ENCODE measurements at places on chromosomes 3 and 15.

- DNase-seq, result no peak
These were observed 673.2 kb upstream of the BCHE start for GRCh38 chr3:166510382-166510781.

- DNase-seq, result no peak
These were observed 41.8 kb downstream of the CRYGS start for GRCh38 chr3:186502138-186502948.

DNA sequence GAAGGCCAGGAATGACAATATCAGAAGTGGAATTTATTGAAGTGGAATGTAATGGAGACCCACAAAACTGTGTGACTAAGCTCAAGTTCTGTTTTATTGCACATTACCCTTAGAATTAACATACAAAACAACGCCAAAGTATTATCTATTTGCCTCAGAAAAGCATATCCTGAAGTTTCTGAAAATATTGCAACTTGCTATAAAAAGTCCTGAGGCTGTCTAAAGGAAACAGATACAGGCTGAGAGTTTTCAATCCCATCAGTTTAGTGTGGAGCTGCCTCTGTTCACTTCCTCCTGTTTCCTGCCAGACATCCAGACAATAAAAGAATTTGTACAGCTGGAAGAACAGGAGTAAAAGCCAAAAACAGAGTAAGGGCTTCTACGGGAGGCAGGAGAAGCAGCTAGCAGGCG lies 108.8 kb downstream of the FBN1 start:
- DNase-seq, result no peak

DNA sequence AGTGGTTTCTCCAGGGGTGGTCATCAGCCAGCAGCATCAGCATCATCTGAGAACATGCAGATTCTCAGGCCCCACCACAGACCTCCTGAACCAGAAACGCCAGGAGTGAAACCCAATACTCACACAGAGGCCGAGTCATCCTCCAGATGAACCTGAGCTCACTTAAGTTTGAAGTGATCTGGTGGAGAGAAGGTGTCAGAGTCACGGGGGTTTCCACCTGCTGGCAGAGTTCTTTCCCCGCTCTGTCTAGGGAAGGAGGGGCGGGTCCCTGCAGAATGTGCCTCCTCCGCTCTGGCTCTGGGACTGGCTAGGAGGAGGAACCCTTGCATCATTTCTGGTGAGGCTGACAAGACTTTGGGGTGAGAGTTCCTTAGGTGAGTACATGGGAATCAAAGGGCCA lies 13.3 kb upstream of the KIF23 start:
- DNase-seq, result no peak

DNA sequence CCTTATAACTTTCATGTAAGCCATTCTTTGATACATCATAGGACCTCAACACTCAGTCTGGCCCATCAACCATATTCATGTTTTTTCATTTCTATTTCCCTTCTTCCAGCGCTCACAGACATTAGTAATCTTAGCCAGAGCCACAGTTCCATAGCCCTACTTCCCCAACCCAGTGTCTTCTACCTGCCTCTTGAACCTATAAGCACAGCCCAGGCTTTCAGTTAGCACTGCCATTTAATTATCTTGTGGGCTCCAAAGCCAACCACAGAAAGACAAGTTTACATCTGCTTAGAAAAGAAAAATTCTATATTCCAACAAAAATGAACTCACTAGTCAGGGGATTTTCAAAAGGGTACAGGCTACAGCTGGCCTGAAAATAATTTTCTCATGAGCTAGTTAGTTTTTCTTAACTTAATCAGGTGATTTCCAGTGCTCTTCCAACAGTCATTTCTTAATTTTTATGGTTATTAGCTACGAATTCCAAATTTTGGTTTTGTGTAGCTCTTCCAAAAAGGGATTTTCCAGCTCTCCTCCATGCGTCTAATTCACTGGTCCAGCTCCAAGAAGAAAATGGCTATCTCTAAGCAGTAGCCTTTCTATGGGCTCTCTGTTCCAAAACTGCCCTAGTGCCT lies 13.7 kb downstream of the CD200 start:
- DNase-seq, result no peak

DNA sequence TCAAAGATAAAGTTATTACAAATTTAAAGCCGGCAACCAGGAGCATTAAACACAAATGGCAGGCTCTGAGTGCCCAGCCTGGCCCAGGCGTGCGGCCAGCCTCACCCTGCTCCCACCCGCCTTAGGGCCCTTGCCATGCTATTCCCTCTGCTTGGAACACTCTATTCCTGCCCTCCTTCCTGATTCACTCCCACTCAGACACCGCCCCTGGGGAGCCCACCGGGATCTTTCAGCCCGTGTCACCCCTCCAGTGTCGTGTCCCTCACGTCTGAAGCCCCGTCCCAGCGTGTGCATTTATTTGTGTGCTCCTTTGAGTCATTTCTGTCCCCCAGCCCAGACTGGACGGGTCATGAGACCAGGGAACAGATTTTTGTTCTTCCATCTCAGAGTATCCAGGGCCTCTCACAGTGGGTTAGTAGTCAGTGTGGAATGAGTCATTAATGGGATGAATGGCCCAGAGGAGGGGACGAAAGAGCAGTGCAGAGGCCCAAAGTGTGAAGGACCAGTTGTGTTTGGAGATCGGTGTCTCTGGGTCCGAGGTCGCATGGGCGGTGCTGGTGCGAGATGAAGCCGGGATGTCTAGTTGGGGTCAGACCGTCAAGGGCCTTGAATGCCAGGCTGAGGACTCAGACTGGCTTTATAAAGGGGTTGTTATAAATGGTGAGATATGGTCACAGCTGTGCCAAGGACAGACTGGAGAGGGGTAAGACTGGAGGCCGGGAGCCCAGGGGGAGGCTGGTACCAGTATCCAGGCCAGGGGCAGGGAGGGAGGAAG lies 58.9 kb upstream of the SLC6A6 start:
- no peak for DNase-seq

DNA sequence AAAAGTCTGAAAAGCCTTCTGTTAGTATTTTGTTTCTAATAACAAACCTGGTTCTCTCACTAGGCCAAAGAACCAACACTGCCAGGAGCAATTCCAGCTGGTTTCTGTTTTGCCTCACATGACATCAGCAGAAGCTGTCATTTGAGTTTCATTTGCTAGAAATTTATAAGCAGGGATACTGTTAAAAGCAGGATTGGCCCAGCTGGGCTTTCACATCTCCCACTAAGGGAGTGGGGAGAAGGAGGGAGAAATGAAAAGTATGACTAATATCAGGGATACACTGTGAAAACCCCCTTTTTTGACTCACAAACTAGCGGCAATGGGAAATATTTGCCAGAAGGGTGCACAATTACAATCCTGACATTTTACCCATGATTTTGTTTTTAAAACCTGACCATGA lies 5.3 kb downstream of the CCDC80 start:
- peak; percentile 65 for DNase-seq

DNA sequence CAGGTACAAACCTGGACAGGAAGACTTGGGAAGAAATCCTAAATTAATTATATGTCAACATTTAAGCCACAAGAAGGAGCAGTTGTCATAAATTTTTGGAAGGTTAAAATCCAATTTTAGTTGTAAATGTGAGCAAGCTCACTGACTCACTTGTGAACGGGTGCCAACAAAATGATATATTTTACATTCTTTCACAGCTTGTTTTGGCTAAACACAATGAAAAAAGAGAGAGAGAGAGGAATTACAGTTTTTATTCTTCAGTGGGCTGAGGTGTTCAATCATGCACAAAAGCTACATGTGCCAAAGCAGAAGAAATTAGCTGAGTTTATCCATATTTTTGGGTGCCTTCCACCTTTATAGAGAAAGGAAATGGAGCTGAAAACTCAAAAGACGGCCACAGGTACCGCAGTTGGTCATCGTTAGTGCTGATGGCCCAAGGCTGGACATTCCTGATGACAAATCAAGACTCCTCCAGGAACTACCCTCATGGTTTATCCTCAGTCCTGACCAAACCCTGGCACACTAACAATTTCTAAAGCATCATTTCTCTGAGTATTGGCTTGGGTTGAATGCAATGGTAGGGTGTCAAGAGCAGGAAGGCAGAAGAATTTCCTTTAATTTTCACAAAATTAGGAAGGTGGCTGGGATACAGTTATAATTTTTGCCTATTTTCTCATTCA lies 37.6 kb upstream of the WNT5A start:
- peak; percentile 80 for DNase-seq

- DNase-seq, result peak; percentile 44
These were observed 18.3 kb upstream of the NTRK3 start for GRCh38 chr15:88274553-88275460.

- DNase-seq, result no peak
These were observed 76.7 kb upstream of the LPP start for GRCh38 chr3:188077160-188077799.

- DNase-seq, result no peak
These were observed 65.2 kb downstream of the TLE3 start for GRCh38 chr15:70032509-70032908.

- no peak for DNase-seq
These were observed 116.0 kb upstream of the MRPS22 start for GRCh38 chr3:139227827-139228226.

DNA sequence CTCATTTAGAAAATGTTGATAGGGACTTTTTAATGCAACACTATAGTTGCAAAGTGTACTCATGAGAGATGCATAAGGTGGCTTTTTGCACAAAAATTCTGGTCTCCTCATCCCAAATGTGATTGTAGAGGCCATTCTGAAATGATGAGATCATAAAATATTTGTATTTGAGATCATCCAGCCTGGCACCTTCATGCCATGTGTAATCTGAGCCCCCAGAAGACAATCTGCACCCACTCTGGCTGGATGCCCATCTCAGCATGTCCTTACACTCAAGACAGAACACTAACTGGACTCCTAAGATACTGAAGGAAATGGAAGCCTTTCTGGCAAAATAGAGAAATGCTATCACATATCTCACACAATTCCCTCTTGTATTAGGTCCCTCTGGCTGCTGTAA lies 49.2 kb downstream of the SLC7A14 start:
- DNase-seq, result no peak

DNA sequence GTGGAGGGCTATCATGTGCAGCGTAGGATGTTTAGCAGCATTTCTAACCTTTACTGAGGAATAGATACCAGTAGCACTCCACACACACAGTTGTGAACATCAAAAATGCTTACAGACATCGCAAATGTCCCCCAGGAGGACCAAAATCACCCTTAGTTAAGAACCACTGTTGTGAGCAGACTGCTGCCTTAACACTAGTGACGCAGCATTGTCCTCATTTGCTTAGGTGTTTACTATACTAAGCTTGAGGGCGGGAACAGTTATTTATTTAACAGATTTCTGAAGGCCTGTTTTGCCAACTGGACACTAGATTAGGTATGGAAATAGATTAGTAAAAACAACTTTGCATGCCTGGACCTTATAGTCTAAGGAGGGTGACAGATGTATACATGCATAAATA lies 2.3 kb downstream of the PPP2R3A start:
- DNase-seq, result no peak

GRCh38 chr3:132256989-132257388 lies 60.2 kb upstream of the ACP3 start:
- peak; percentile 37 for DNase-seq

GRCh38 chr15:91890614-91891013 lies 37.1 kb downstream of the SLCO3A1 start:
- peak; percentile 97 for DNase-seq

GRCh38 chr15:26521130-26521529 lies 251.7 kb downstream of the GABRB3 start:
- DNase-seq, result no peak

DNA sequence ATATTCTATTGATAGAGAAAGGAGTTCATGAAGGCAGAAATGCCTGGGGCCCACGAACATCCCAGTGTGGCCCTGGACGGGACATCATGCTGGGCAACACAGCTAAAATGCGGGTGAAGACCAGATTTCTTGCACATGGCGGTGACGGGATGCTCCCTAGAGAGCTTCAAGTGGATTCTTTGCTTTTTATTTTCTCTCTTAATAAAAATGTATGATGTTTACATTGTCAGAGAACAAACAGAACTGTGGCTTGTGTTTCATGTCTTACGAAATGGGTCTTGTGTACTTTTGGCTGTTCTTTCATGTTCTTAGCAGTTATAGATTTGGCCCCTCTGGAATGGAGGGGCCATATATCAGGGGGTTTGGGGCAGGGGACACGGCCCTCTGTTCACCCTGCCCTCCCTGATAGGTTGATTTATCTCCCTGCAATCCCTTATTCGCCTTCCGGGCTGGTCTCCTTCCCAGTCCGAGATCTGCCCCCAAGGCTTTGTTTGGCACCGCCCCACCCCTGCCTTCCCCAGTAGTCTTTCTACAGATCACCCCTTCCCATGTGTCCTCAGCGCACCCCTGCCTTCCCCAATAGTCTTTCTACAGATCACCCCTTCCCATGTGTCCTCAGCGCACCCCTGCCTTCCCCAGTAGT lies 68.7 kb upstream of the CGNL1 start:
- no peak for DNase-seq

DNA sequence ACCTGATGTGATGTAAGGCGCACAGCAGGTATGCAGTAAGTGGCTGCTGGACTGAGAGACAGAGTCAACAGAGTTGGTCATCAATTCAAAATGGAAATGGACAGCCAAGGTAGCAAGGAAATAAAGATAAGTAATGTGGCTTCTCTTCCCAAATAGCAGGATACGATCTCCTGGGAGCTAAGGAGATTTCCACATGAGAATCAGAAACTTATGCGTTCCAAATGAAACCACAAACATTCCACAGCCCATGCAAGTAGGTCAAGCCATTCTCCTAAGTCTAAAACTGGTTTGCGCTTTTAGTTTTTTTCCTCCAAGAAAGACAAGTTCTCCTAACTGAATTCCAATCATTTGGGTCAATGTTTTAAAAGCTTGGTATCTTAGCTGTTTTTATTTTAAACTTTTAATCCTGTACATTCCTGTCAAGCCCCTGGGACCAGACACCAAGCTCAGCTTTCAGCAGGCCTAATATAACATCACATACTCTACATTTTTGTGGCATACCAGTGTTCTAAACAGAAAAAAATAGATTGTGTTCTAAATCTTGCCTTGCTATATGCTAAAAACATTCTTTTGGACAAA lies 73.7 kb upstream of the TSPAN3 start:
- peak; percentile 45 for DNase-seq

GRCh38 chr15:78360958-78361718 lies 21.0 kb downstream of the CRABP1 start:
- no peak for DNase-seq

DNA sequence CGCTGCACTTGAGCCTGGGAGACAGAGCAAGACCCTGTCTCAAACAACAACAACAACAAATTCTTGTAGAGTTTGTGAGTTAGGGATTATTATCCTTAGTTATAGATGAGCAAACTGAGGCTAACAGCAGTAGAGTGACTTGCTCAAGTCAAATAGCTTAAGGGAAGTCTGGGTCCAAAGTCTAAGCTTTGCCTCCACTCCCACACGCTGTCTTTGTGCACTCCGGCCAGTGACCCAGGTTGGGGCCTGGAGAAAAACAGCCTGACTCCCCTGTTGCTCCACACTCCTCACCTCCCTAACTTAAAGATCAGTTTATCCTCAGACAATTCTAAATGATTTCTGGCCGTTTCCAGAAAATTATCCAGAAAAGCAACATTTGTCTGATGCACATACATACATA lies 9.2 kb upstream of the SIN3A start:
- DNase-seq, result no peak

DNA sequence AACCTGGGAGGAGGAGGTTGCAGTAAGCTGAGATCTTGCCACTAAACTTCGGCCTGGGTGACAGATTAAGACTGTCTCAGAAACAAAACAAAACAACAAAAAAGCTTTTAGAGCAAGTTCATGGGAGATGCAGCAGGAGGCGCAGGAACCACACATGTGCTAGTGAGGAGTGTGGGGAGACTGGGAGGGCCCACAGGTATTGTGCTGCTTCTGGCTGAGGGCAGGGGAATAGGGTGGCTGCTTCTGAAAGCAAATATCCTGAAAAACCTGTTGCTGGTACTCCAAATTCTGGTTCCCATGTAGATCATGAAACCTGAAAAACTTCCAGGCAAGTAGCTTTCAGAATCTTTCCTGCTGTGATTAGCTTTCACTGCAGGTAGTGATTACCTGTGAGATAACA lies 22.1 kb downstream of the TYRO3 start:
- peak; percentile 28 for DNase-seq

Data from mammary epithelial cell (primary cell).